H1 (cell line): ENCODE measurements at places on chromosomes 4 and X. TPM values are rescaled to one million over a fixed set of nuclear protein-coding genes. Genes with fewer than 3 reads are reported as not detected.

The TEX13C gene
- 0.09 and 0.10 TPM in 2 replicates for total RNA-seq

The RENBP gene
- 11.9 and 12.4 TPM in 2 replicates for total RNA-seq

The CXorf49 gene
- total RNA-seq: not detected in 2 replicates

DNA sequence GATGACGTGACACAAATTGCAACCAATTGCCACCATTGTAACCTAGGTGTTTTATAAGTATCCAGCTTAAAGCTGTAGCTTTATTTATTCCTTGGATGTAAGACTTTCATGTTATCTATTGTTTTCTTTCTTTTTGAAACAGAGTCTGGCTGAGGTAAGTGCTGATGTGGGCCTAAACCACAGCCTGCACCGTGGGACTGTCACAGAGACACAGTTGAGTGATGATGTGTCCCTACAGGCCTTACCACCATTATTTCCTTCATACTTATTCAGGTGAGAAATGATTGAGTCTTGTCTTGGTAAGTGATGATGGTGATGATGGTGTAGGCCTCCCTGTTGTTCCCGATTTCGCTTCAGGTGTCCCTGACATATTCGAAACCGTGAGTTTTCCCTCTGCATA, 8.3 kb downstream of the ATXN3L start:
- no peak overlapping the region for H3K27ac ChIP-seq
- no peak overlapping the region for H3K4me3 ChIP-seq
- no peak for DNase-seq

DNA sequence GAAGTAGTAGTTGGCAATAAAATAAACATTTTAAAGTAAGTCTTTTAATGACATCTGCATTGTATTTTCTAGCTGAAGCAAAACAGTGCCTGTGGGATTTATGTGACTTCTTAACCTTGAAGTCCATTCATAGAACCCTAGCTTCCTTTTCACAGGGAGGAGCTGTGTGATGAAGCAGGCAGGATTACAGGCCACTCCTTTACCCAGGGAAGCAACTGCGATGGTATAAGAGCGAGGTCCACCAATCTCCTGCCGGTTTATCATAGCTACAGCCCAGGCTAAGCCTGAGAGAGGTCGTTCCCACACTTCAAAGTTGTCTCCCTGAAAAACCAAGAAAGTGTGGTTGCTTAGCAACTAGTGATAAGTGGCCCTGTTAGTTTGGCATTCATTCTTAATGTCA, 7.0 kb downstream of the RPL36A start:
- H3K4me1 ChIP-seq: no peaks in the 10 kb centered on the region
- H3K36me3 ChIP-seq: peaks cover 3% of the 10 kb centered on the region
- no peaks in the 10 kb centered on the region for H3K27me3 ChIP-seq
- H3K27ac ChIP-seq: no peak overlapping the region
- DNase-seq: no peak
